ENCODE measurements at places on chromosomes 11 and 22. TPM values are rescaled to one million over a fixed set of nuclear protein-coding genes. Genes with fewer than 3 reads are reported as not detected.

DNA sequence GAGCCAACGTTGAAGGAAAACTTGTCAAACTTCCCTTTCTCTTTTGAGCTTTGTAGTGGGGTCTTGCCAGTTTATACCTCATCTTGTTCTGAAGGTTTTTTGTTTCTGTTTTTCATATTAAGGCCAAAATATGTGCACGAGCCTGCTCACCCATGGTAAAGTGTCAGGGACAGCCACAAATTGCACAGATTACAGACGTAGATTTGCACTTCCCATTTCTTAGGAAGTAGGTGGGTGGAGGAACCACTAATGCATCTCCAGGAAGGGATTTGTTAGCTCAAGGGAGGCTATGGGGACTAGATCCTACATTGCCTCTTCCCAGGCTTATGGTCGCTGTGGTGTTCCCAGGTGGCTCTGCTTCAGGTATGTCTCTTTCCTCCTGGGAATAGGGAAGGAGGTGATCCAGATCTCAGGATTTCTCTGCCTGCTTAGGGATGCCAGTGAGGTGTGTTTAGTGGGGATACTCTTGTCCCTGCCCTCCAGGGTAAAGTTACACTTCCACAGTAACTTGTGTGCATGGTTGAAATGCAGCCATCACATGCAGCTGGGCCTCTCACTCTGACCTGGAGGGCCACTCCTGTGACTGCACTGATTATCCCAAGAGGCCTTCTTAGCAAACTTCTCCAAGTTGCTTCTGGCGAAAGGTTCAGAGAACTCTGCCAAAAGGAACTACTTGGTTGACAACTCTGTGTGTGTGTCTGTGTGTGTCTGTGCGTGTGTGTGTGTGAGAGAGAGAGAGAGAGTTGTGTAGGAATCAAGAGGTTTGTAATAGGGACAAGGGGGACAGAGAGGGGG is 9.8 kb downstream of the PPFIBP2 start:
- DNase-seq: peak; percentile 31

- no peak for DNase-seq
Measured at GRCh38 chr22:38513063-38513462, 7.0 kb upstream of the DDX17 start.

DNA sequence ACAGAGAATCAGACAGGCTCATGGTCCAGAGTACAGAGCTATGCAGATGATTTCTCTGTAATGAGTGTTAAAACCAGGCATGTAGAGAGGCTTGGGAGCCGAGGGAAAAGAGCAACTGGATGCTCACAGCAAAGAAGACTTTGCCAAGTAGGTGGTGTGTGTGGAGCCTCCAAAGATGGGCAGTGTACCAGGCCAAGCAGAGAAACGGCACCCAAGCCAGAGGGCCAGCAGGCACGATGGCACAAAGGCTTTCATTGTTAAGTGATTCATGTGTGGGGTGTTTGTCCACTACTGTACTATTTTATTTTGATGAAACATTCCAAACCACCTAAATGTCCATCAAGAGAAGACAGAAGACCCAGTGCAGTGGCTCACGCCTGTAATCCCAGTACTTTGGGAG is 11.1 kb downstream of the RANGAP1 start:
- DNase-seq: no peak

DNA sequence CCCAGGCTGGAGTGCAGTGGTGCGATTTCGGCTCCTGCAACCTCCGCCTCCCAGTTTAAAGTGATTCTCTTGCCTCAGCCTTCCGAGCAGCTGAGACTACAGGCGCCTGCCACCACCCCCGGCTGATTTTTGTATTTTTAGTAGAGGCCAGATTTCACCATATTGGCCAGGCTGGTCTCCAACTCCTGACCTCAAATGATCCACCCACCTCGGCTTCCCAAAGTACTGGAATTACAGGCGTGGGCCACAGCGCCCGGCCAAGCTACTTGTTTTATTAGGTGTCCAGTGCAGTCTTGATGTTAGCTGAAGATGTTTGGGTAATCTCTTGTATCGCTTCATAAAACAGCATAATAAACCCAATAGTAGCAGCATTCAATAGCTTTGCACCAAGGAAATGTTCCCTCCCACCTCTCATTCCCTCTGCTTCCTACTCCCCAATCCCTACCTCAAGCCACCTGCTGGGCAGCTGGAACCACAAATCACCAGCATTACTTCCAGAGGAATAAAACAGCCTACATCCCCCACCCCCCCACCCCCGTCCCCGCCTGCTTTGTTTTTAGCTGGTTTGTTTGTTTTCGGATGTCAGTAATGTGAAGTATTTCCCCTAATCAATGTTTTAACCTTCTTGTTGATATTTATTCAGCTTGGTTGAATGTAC is 11.0 kb upstream of the GRIK4 start:
- no peak for DNase-seq

DNA sequence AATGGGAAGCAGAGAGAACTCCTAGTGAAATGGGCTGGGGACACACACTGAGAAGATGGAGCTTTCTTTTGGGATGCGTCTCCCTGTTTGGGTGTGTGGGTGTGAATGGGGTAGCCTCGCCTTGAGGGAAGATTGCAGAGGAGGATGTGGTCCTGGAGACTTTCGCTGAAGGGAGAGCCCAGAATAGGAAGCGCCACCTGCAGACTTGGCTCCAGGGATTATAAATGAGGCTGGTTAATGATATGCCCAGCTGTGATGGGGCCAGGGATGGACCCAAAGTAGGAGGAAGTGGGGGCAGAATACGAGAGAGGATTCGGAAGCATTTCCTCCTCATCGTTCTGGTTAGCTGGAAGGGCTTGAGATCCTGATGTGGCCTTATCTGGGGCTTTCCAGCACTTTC is 13.7 kb downstream of the RELT start:
- no peak for DNase-seq

DNA sequence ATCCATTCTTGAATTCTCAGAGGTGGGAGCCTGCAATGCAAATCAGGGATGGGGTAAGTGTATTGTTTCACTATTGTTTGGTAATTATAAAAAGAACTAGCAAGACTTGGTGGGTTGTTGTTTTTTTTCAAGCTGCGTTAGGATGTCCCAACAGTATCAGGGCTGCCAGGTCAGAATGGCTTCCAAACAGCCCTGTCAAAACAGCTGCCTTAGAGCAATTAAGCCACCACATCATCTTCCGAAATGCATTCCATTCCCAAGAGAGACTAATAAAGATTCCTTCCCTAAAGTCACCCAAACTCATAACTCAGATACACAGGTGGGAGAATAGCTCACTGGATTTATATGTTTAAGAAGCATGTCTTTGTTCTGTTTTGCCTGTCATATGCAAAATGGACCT is 23.5 kb downstream of the BBOX1 start:
- DNase-seq: no peak

- DNase-seq: no peak
Measured at GRCh38 chr11:76639621-76640020, 30.9 kb downstream of the LRRC32 start.

DNA sequence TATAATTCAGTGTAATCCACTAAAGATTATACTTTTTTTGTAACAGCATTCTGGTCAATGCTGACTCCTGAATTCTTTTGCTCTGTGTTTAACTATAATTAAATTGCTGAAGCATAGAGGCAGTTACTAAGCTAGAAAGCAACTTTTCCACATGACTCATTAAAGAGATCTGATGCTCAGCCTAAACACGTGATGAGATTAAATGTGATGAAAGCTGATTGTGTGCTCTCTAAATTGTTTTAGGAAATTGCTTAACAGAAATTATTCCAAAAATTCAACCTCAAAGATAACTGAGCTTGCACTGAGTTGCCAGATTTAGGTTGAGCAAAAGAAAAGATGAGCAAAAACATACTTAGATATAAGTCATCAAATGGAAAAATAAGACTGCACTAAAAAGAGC is 1033.6 kb downstream of the FAM181B start:
- DNase-seq: no peak

GRCh38 chr11:91872243-91872642 is 352.4 kb upstream of the FAT3 start:
- no peak for DNase-seq

GRCh38 chr22:40325315-40325714 is 21.0 kb upstream of the ADSL start:
- no peak for DNase-seq

- DNase-seq: peak; percentile 40
Measured at GRCh38 chr11:47607380-47607779, 13.2 kb upstream of the C1QTNF4 start.

DNA sequence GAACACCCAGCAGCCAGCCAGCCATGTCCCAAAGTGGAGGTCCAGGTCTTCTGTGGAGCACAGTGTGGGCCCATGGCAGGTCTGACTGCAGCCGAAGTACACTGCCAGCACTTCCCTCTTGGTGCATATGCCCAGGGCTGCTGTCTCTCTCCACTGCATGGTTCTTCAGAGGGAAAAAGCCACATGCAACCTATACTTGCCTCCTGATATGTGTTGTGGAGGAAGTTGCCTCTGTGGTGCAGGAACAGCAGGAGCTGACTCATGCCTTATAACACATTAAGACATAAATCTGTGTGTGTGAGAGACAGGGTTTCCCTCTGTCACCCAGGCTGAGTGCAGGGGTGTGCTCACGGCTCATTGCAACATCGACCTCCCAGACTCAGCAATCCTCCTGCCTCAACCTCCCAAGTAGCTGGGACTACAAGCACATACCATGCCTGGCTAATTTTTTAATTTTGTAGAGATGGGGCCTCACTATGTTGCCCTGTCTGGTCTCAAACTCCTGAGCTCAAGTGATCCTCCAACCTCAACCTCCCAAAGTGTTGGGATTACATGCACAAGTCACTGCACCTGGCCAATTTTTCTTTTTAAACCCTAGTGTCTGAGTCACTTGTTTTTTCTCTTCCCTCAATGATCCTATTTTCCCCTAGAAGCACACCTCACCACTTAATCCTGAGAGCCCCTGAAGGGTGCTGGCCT is 98.8 kb downstream of the MPPED2 start:
- no peak for DNase-seq

DNA sequence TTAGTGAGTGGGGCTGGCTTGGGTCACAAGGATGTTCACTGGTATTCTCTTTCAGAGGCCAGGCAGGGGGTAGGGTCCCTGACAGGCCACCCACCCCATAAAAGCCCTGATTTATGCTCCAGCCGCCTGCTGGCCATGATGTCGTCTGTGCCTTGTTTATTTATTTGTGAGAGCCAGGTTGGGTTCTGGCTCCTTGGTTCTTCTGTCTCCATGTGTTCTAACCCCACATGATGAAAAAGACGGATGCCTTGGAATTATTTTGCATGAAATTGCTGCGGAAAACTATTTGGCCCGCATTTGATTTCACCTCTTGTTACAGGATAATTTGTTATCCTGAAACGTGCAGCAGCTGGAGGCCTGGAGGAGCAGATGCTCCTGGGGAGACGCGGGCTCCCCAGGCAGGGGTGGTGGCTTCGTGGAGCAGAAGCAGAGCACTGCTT is 46.3 kb upstream of the WNT11 start:
- no peak for DNase-seq

DNA sequence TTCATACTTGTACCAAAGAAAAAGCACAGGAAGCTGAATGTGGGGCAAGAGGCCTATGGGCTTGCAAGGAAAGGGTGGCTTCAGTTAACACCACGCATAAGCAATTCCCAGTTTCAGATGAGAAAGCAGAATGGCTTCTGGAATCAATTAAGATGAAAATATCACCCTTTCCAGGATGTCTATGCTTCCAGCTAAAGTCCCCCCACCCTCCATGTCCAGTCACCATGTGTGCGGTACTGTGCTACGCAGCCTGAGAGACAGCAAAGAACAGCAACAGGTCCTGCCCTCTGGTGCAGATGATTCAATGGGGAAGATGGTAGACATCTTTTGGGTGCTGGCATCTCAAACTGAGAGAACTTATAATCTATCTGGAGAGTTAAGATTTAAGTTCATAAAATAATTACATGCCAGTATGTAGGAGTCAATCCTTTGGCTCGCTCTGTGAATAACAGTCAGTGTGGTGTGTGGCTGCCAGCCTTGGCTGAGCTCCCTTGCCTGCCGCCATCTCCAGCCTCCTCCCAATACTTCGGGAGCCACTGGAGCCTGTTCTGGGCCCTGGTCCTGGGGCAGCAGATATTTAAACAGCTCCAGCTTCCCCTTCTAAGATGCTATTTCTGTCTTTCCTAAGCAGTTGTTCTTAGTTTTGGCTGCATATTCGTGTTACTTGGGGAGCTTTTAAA is 44.5 kb downstream of the ME3 start:
- no peak for DNase-seq

GRCh38 chr11:86103808-86104207 is 34.9 kb upstream of the PICALM start:
- no peak for DNase-seq

GRCh38 chr11:112453601-112454577 is 193.2 kb upstream of the PLET1 start:
- peak; percentile 26 for DNase-seq

GRCh38 chr22:30228509-30229359 is 17.8 kb downstream of the LIF start:
- no peak for DNase-seq

DNA sequence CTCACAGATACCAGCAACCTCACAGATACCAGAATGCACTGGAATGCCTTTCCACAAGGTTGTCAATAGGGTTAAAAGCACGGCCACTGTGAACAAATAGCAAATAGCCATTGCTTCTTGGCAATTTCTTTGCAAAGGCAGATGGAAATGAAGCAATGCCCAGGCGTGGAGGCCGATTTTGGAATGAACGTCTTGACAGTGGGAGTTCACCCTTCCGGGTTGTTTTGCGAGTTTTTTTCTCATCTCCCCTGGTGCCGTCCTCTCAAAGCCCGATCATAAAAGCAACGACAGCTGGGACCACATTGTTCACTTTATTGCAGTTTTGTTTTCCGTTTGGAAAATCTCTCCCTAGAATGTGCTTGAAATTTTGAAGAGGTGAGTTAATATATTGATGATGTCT is 38.0 kb upstream of the CD82 start:
- no peak for DNase-seq

DNA sequence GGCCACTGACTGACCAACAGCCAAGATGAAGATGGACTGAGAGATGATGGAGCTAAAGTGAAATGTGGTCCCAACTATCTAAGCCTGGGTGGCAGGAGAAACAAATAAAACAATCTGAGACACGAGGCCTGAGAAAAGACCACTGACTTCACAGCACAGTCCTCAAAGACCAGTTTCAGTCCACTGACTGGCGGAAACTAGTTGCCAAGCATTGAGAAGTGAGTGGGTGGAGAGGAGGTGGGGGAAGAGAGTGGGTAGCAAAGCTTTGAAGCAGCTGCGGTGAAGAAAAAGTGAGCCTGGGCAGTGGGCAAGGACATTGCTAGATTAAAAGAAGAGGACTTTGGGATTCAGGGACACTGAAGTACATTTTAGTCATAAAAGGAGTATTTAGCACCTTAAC is 1.9 kb downstream of the MS4A1 start:
- DNase-seq: no peak

Gene C11orf91
- not detected for total RNA-seq

Gene CCDC87
- total RNA-seq: 0.66 TPM

Gene RNF121
- 16.4 TPM for total RNA-seq

Gene APOBEC3G
- total RNA-seq: 2.7 TPM

Gene TRPM5
- not detected for total RNA-seq

Gene SNRPD3
- total RNA-seq: 75.7 TPM

Gene MYO18B
- 284 TPM for total RNA-seq

Gene SCGB2A2
- total RNA-seq: not detected

Gene CLTCL1
- 13.5 TPM for total RNA-seq

Gene C22orf31
- not detected for total RNA-seq

Gene HEPN1
- not detected for total RNA-seq

Gene SCN3B
- 1.5 TPM for total RNA-seq

Gene KDM4E
- not detected for total RNA-seq
